ENCODE measurements at places on chromosomes 3 and 15. TPM values are rescaled to one million over a fixed set of nuclear protein-coding genes. Genes with fewer than 3 reads are reported as not detected.
A peak's percentile ranks its signal among the peaks of the same experiment; 100 is the strongest.

DNA sequence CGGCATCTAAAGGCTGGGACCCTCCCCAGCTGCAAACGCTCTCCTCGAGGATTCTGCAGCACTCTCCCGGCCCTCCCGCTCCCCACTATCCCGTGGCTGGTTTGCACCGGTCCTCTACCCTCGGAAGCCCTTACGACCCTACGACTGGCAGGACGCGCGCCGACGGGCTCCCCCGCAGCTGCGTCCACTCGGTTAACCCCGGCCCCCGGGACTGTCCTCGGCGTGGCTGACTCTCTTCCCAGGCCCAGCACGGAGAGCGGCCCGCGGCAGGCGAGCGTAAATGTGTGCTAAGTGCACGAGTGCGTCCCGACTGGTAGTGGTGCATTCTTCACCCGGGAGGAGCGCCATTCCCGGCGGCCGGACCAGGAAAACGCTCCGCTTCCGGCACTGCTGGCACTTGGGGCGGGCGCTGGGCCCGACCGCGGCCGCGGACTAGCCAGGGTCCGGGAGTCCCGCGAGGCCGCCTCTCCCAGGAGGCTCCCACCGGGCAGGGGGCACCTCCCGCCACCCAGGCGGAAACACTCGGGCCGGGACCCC lies 508 bp downstream of the GORASP1 start:
- DNase-seq: no peak

GRCh38 chr3:64584179-64584578 lies 103.6 kb downstream of the ADAMTS9 start:
- no peak for DNase-seq

DNA sequence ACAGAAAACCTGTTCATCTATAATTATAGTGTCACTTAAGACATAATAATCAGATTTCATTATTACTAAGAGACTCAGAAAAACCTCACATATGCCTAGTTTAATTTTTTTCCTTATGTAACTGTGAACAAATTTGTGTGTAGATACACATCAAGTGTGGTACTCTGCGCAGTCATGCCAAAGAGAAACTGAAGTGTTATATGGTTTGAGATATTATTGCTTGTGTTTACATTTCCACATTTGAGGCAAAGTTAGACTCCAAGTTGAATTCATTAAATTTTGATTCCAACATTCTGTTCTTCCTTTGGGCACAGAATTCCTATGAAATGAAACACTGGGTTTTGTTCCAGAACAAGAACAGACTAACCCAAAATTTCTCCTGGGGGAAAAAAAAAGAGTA lies 2.2 kb downstream of the MBNL1 start:
- DNase-seq: no peak

DNA sequence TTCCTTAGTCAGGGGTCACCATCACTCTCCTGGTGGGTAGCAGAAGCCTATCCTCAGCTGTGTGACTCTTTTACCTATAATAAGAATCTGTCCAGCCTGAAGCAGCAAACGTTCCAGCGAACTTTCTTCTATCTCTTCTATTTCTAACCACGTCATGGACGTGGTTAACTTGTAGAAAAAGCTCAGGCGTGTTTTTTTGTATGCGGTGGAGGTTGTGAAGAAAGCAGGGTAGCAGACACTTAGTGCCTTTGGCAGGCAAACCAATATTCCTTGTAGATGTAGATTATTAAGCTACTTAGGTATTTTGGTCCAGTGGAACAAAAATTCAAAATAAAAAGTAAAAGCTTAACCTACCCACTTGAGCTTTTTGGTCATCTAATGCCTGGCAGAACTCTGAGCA lies 31.8 kb upstream of the GPR171 start:
- no peak for DNase-seq

GRCh38 chr15:48898032-48898431 lies 20.1 kb downstream of the EID1 start:
- DNase-seq: no peak

Gene UBAP1L
- polyA plus RNA-seq: 4.8 TPM

Gene TMEM212
- 0.11 TPM for polyA plus RNA-seq

GRCh38 chr3:133295199-133295901 lies 104.5 kb upstream of the BFSP2 start:
- no peak for DNase-seq

Gene RTP3
- 0.14 TPM for polyA plus RNA-seq

Gene DNASE1L3
- polyA plus RNA-seq: 0.86 TPM

- DNase-seq: no peak
These were observed 14.7 kb downstream of the PCYT1A start for GRCh38 chr3:196272826-196273225.

DNA sequence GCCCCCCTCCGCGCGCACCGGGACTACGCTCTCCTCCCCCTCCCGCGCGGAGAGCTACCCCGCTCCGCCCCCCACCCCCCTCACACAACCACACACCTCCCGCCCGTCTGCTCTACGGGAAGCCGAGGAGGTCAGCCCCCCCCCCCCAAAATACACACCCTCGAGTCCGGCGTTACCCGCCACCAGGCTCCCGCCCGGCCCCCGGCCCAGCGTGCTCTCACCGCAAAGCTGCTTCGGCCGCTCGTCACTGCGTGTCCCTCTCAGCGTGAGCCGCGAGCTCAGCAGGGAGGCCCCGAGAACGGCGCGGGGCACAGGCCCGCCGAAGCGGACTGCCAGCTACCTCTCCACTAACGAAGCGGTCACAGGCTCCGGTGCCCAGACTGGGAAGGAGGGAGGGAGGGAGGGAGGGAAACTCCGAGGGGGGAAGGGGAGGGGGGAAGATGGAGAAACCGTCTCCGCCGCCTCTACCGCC lies 252 bp downstream of the SIN3A start:
- no peak for DNase-seq

DNA sequence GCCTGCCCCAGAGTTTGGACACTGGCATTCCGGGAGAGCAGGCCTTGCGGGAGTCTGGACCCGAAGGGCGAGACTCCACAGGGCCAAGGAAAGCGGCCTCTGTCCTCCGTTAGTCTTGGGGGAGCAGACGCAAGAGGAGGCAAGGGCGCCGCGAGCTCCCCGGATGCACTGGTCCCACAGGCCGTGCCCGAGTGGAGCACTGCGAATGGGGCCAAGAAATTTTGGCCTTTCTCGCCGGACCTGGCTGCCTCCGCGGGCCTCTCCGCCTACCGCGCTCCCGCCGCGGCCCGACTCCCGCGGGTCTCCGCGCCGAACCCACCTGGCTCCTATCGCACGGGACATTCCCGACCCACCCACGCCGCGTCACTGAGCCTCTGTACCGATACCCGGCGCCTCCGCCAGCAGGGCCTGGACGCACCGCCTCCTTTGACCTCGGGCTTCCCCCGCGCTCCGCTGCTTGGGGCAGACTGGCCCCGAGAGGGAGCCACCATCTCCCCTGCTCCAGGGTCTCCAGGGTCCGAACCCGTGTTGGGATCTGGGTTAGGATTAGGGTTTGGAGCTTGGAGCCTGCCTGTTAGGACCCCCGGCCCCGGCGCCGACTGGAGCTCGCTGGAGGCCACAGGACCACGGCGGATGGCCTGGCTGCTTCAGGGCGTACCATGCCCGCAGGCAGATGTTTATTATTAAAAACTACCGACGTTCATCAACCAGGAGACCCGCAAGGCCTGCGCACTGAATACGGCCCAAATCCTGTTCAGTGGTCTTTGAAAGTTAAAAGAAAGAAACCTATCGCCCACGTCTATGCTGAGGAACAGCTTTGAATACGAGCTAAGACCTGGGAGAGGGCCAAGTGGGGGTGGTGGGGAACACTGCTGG lies 11.7 kb downstream of the SHOX2 start:
- no peak for DNase-seq

DNA sequence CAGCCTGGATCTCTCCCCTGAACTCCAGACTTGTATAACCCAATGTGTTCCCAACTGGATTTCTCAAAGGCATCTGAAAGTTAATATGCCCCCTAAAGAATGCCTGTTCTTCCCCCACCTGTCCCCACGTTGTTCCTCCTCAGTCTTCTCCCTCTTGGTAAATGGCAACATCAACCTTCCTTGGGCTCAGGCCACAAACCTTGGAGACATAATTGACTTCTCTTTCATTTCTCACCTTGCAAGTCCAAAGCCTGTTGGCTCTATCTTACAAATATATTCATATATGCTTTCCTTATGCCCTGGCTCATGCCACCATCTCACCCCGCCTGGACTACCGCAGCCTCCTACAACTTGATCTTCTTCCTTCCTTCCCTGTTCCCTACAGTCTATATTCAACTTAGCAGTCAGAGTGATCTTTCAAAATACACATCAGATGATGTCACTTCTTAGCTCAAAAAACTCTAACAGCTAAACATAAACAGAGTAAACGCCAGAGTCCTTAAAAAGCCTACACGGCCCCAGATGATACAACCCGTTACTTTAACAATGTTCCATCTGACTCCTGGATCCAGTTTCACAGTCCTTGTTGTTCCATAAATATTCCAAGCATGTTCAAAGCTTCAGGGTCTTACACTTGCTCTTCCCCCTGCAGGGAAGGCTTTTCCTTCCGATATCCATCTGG lies 66.2 kb downstream of the ETV5 start:
- no peak for DNase-seq

GRCh38 chr3:137081711-137082110 lies 123.9 kb downstream of the IL20RB start:
- no peak for DNase-seq

GRCh38 chr3:48685603-48686511 lies at the start of gene NCKIPSD:
Gene NCKIPSD, minus strand, starts transcription at chr3:48685915. Its CDS starts 108 bp downstream, at chr3:48685807.
- no peak for DNase-seq

DNA sequence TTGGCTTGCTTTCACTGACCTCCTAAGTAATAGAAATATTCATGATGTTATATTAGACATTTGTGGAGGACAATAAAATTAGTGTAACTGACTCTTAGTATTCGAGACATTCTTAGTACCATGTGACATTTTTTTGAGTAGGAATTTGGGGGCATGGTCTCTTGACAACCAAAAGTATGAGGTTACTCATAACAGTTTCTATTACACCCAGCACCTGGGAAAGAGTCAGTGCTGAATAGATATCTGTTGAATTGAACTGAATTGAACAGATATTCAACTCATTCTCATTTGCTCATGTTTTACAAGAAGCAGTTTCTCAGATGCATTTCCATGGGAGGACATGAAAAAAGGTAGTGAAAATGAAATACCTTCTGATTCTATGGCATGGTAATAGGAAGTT lies 84.4 kb downstream of the CMSS1 start:
- DNase-seq: no peak

DNA sequence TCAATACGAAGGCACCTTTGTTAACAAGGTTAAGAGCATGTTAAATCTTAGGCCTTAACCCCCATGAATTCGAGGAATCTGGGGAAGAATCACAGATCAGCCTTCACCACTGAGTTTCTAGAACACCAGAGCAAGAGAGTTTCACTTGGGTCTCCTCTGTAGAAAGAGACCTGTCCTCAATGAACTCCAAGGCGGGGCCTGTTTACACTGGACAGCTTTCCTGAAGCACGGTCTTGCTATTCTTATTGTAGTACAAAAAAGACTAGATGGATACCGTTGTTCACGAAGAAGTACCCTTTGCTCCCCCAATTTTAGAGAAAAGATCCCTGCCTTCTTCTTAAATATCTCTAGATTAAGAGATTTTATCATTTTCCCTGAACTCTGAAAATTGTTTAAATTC lies 64.9 kb downstream of the USF3 start:
- no peak for DNase-seq

Gene MME
- polyA plus RNA-seq: 7.7 TPM

GRCh38 chr3:102532901-102533300 lies 98.1 kb downstream of the ZPLD1 start:
- DNase-seq: no peak

DNA sequence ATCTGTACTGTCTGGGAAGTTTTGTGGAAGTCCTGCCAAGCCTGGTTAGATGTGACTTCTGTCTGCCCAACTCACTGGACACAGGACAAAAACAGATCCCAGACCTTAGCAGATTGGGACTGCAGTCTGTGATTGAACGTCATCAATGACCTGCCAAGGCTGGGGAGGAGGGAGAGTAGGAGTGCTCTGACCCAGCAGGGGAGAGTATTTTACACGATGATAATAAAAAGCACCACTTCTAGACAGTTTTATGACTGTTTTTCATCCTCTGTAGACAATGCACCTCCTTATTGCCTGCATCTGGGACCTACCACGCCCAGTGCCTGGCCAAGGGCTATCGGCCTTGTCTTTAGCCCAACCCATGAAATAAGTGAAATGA lies 102.3 kb upstream of the NR2E3 start:
- DNase-seq: no peak

Gene ISLR2
- polyA plus RNA-seq: 7.3 TPM

Gene TRH
- polyA plus RNA-seq: 0.34 TPM

- no peak for DNase-seq
These were observed 105.1 kb upstream of the ETV5 start for GRCh38 chr3:186213946-186214345.

GRCh38 chr15:88704791-88705768 lies 66.3 kb downstream of the ISG20 start:
- DNase-seq: peak; percentile 14

GRCh38 chr3:146071632-146072031 lies 89.4 kb downstream of the PLOD2 start:
- no peak for DNase-seq

- DNase-seq: no peak
These were observed 1.9 kb downstream of the TF start for GRCh38 chr3:133747907-133748639.

Gene FETUB
- not detected for polyA plus RNA-seq

All from forelimb muscle (tissue), 1 donor.